ENCODE measurements at places on chromosomes 6 and 20. TPM values are rescaled to one million over a fixed set of nuclear protein-coding genes. Genes with fewer than 3 reads are reported as not detected.

- DNase-seq = peak; percentile 43
Observed at GRCh38 chr6:53794137-53794719, 577 bp upstream of the LRRC1 start.

Gene C6orf52
- total RNA-seq = 1.0 TPM

Gene XKR7
- 0.09 TPM for total RNA-seq

Gene CYB5R4
- total RNA-seq = 25.8 TPM

GRCh38 chr20:57573894-57574293 is 13.0 kb downstream of the PCK1 start:
- DNase-seq = no peak

Gene ZSWIM1
- total RNA-seq = 11.9 TPM

DNA sequence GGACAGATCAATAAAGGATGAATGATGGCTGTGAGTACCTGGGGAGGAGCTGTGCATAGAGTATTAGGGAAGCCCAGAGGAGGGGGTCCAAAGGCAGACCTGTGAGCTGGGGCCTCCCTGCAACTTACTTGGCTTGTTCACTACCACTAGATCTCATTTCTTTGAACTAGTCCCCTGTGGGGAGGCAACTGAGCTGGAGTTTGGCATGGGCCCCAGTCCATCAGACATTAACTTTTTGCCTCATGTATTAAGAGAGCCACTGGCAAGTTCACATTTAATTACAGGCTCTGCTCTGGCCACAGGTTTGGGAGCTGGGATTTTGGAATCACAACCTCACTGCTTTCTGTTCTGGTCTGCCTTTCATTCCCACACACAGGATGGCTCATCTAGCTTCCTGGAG is 254.1 kb downstream of the PRL start:
- DNase-seq = no peak

- peak; percentile 63 for DNase-seq
Observed at GRCh38 chr6:28212510-28213212, 12.4 kb upstream of the ZSCAN9 start.

- DNase-seq = no peak
Observed at GRCh38 chr6:34745277-34746103, 11.8 kb upstream of the SNRPC start.

Gene FAM162B
- total RNA-seq = not detected

Gene PRR18
- 0.14 TPM for total RNA-seq

Gene NT5E
- total RNA-seq = 0.93 TPM

GRCh38 chr20:46350986-46351267 is 42.6 kb upstream of the CDH22 start:
- DNase-seq = no peak

Gene ANGPT4
- total RNA-seq = 0.06 TPM

Gene TSPO2
- total RNA-seq = not detected

GRCh38 chr20:38355161-38356012 is 9.1 kb downstream of the LBP start:
- no peak for DNase-seq

DNA sequence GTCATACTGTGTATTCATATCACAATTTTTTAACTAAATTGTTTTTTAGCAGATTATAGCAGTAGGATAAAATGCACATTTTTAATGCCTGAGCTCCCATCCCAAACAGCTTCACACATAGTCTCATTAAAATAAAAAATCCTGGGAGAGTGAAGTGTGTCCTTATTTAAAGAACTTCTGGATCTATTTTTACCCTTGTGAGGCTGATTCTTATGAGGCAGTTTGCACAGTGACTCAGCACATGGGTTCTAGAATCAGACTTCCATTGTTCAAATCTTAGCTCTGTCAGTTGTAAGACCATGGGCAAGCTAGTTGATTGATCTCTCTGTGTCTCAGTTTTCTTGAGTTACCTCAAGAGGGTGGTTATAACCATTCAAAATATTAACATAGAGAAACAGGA is 72.3 kb downstream of the MACROD2 start:
- no peak for DNase-seq

Gene CGA
- not detected for total RNA-seq

GRCh38 chr6:50837589-50838445 is 19.1 kb downstream of the TFAP2B start:
- DNase-seq = no peak

- DNase-seq = no peak
Observed at GRCh38 chr6:157083343-157083742, 240.0 kb downstream of the TMEM242 start.

- DNase-seq = no peak
Observed at GRCh38 chr6:111237852-111238251, 150.5 kb downstream of the SLC16A10 start.

- no peak for DNase-seq
Observed at GRCh38 chr20:37529968-37530600, 2.4 kb upstream of the BLCAP start.

- DNase-seq = no peak
Observed at GRCh38 chr6:98974309-98974708, 26.6 kb upstream of the FBXL4 start.
